ENCODE measurements at places on chromosomes 11 and 22. TPM values are rescaled to one million over a fixed set of nuclear protein-coding genes. Genes with fewer than 3 reads are reported as not detected.

- no peak for DNase-seq
Observed at GRCh38 chr11:79013509-79013908, 427.3 kb downstream of the TENM4 start.

GRCh38 chr11:69425895-69426544 is 55.4 kb upstream of the LINC01488 start:
- no peak for DNase-seq

Gene TEX12
- not detected for total RNA-seq

GRCh38 chr11:94028436-94028835 is 7.3 kb downstream of the HEPHL1 start:
- DNase-seq, result peak; percentile 72

DNA sequence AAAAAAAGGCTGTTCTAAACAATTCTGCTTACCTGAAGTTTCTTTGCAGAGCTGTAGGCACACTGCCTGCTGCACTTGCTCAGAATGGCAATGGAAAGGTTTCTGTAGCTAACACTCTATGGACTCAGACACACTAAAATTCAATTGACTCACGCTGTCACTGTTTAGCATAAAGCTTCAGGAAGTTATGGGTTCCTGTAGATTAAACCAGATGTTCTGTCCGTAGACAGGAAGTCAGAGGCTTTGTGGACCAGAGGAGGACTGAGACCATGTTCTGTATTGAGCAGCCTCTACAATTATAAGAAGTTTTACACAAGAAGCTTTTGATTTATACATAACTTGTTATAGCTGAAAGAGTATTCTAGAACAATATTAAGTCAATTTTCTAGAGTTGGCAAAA is 70.4 kb downstream of the GLYATL1 start:
- no peak for DNase-seq

DNA sequence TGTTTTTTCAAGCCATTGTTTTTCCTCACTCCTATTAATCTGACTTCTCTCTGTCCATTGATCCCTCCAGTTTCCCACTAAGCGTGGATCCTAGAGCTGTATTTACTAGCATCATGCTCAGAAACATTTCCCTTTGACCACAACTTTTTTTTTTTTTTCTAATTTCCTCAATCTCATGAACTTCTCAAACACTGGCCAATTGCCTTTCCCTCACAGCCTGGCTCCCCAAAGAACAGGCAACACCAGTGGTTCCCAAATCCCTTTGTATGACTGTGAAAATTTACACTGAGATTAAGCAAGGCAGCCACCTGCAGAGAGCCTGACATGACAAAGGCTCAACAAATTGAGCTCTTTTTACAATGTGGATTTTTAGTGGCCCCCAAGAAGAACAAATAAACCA is 1.4 kb upstream of the TPP1 start:
- no peak for DNase-seq

GRCh38 chr11:113048820-113049768 is 87.9 kb downstream of the NCAM1 start:
- DNase-seq, result peak; percentile 56

- DNase-seq, result no peak
Observed at GRCh38 chr11:132848336-132848735, 684.0 kb downstream of the OPCML start.

GRCh38 chr11:73114835-73115220 is 27.3 kb downstream of the FCHSD2 start:
- no peak for DNase-seq

Gene GVQW3
- total RNA-seq, result 0.09 TPM

All from Caki2 (cell line).